A172 (cell line): ENCODE measurements at places on chromosomes 16 and 17. TPM values are rescaled to one million over a fixed set of nuclear protein-coding genes. Genes with fewer than 3 reads are reported as not detected.

GRCh38 chr16:52573365-52574299 is 26.7 kb upstream of the TOX3 start:
- DNase-seq: no peak

- peak; percentile 79 for DNase-seq
Observed at GRCh38 chr17:29376667-29377270, 13.4 kb upstream of the TAOK1 start.

CDC6 gene
- 85.1 and 87.9 TPM in 2 replicates for total RNA-seq

- DNase-seq: peak; percentile 83
Observed at GRCh38 chr17:21296097-21297025, 11.8 kb downstream of the MAP2K3 start.

TNS4 gene
- 0.02 and 0.14 TPM in 2 replicates for total RNA-seq

DNA sequence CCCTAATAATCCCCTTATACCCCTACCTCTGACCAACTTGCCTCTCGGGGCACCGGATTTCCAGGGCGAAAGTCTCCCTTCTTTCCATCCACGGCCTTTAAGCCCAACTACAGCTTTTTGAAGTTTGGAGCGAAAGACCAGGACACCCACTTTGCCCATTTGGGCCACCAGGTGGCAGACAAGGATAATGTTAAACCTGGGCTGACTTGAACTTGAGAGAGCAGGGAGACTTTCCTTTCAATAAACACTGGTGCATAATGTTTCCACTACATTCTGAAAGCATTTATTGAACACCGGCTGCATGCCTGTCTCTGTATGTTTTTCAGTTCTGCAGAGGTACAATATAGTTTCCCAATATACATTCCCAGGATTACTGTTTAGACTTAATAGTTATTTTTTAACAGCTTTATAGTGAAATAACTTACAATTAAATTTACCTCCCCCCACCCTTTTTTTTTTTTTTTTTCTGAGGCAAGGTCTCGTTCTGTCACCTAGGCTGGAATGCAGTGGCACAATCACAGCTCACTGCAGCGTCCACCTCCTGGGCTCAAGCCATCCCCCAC is 6.9 kb upstream of the CES3 start:
- peak; percentile 77 for DNase-seq

C16orf96 gene
- not detected in 2 replicates for total RNA-seq

GRCh38 chr17:8273884-8274444 is 14.5 kb upstream of the RANGRF start:
- DNase-seq: no peak

NEUROD2 gene
- total RNA-seq: not detected in 2 replicates

GINS2 gene
- 67.4 and 68.3 TPM in 2 replicates for total RNA-seq

NRN1L gene
- total RNA-seq: not detected in 2 replicates

PYDC1 gene
- not detected in 2 replicates for total RNA-seq

DNA sequence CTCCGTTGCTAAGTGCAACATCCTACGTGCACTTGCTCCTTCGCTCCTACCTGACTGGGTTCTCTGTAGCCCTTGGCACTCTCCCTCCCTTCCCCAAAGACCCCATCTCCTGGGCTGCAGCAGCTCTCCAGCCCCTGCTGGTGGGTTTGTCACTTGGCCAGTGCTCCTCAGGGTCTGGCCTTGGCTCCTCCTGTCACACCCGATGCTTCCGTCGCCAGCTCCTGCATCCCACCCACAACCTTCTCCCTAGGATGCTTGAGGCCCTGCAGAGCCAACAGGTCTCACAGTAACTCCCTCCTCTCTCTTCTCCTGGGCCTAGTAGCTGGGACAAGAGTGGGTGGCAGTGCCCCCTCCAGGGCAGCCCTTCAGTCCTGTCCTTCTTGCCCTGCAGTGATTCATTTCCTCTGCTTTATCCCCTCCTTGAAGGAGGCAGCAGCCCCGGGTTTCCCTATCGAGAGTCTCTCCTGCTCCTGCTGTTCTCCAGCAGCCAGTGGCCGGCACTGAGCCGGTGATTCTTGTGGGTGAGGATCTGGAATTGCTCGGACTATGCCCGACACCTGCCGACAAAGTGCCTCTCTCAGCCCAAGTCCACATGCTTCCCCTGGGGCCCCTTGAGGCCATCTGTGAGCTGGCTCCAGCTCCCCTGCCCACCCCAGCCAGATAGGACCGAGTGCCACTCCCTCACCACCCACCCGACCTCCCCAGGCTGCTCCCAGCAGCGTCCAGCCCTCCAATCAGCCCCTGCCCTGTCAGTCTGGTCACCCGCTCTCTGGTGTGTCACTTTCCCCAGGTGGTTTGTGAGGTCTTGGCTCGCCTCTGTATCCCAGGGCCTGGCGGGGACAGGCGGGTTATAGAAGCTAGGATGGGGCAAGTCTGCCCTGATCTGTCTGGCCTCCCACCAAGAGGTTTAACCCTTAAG is 3.8 kb downstream of the LITAFD start:
- peak; percentile 80 for DNase-seq

MLX gene
- 47.1 and 52.9 TPM in 2 replicates for total RNA-seq

NXPH3 gene
- total RNA-seq: 0.12 and 0.24 TPM in 2 replicates

DNA sequence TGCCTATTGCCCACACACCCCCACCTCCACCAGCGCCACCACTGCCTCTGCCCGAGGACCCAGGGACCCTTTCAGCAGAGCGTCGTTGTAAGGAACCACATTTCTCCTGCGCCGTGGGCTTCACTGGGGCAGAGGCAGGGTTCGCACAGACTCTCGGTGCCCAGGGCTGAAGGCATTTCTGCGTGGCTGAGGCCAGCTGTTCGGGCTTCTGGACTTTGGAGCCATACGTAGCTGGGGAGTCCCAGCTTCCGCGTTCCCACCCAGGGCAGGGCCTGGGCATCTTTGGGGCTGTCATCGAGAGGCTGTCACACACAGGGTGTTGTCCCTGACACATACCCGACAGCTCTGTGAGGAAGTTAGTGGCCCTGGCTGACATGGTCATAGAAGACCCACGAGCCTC is 16.0 kb upstream of the SMIM5 start:
- DNase-seq: no peak

GRCh38 chr17:20257008-20257407 is 210.3 kb downstream of the LGALS9B start:
- no peak for DNase-seq

GRCh38 chr17:20083156-20083859 is 74.1 kb downstream of the SPECC1 start:
- no peak for DNase-seq

LGALS9B gene
- not detected in 2 replicates for total RNA-seq

DNA sequence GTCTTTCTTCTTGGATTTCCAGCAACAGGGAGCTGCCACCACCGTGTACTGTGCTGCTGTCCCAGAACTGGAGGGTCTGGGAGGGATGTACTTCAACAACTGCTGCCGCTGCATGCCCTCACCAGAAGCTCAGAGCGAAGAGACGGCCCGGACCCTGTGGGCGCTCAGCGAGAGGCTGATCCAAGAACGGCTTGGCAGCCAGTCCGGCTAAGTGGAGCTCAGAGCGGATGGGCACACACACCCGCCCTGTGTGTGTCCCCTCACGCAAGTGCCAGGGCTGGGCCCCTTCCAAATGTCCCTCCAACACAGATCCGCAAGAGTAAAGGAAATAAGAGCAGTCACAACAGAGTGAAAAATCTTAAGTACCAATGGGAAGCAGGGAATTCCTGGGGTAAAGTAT is 389.0 kb downstream of the MAF start:
- DNase-seq: no peak

- DNase-seq: no peak
Observed at GRCh38 chr16:87740441-87740840, 25.3 kb downstream of the KLHDC4 start.

DNA sequence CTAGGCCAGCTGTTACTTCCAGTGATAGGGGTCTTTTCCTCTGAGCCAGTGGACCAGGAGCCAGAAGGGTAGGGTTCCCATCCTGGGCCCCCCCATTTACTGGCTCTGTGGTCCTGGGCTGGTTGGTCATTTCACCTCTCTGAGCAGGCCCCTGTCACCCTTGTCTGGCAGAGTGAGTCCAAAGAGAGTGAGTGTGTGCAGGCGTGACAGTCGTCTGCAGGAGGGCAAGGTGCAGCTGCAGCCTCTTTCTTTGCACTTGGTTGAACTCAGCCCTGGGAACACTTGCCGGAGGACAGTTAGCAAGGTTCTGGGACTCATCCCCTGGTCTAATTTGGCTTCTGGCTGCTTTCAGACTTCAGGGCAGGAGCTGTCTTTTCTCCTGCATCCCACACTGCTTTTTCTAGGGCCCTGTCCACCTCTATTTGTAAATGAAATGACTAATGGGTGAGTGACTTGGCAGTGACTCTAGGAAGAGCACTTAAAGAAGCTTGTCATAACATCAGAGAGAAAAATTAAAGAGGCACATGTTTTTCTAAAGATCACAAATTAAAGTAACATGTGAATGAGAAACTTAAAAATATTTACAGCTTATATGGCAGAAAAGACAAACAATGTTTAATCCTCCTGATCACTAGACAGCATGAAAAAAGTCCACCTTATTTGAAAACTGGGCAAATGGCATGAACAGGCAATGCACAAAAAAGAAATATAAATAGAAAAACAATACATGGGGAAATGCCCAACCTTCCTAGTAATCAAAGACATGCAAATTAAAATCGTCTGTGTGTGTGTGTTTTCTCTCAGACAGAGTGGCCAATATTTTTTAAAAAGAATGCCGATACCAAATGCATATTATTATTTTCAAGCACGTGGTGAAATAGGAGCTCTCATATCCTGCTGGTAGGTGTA is 137.5 kb downstream of the NTN1 start:
- no peak for DNase-seq

DNA sequence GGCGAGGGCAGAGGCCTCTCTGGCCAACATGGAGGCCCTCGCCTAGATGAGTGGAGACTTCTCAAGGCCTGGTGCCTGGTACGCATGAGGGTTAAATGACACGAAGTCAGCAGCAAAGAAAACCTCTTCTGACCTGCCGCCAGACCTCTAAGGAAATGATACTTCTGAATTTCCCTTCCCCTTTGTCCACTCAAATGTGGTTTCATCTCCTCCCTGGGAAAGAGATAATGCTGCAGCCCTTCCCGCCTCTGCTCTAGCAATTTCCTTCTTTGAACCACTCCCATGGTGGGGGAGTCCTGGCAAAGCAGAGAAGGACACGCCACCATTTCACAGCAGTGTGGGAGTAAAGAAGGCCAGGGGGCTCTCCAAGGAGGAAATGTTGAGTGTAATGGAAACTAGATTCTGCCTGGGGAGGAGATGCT is 65.7 kb upstream of the BCAR1 start:
- no peak for DNase-seq

- DNase-seq: peak; percentile 79
Observed at GRCh38 chr16:67235816-67236562, 9.1 kb downstream of the TMEM208 start.

DNA sequence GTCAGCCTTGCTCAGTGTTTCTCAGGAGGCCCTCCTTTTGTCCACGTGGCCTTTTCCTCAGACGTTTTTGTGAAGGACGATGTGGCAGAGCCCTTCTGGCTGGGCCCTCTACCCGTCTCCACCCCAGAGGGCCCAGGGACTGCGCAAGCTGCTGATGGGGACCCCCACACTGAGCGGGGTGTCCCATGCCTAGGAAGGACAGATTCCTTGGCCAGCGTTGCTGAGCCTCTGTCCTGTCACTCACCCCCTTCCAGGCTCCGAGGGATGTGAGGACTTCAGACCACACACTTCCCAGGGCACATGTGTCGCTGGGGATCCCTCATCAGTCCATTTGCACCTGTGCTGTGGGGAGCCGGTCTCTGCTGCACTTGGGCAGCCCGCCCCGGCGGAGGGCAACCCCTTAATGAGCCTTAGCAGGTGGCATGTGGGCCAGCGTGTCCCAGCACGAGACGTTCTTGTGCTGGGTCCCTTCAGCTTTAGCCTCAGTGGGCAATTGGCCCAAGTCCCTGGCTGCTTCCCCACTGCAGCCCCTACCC is 48.3 kb downstream of the NT5M start:
- no peak for DNase-seq

- peak; percentile 38 for DNase-seq
Observed at GRCh38 chr17:76252040-76252954, 12.0 kb upstream of the RNF157 start.

EVPLL gene
- not detected in 2 replicates for total RNA-seq

DNA sequence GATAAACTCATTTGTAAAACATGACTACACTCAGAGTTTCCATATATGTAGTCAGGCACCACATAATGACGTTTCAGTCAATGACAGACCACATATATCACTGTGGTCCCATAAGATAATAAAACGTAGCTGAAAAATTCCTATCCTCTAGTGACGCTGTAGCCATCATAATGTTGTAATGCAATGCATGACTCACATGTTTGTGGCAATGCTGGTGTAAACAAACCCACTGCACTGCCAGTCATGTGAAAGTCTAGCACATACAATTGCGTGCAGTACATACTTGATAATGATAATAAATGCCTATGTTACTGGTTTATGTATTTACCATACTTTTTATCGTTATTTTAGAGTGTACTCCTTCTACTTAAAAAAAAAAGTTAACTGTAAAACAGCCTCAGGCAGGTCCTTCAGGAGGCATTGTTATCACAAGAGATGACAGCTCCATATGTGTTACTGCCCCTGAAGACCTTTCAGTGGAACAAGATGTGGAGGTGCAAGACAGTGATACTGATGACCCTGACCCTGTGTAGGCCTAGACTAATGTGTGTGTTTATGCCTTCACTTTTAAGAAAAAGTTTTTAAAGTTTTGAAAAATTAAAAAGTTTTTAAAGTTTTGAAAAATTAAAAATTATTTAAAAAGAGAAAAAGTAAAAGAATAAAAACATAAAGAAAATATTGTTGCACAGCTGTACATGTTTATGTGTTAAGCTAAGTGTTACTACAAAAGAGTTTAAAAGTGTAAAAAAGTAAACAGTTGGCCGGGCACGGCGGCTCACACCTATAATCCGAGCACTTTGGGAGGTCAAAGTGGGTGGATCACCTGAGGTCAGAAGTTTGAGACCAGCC is 9.0 kb downstream of the STAT5B start:
- peak; percentile 89 for DNase-seq

BRIP1 gene
- 18.4 and 25.5 TPM in 2 replicates for total RNA-seq

DNA sequence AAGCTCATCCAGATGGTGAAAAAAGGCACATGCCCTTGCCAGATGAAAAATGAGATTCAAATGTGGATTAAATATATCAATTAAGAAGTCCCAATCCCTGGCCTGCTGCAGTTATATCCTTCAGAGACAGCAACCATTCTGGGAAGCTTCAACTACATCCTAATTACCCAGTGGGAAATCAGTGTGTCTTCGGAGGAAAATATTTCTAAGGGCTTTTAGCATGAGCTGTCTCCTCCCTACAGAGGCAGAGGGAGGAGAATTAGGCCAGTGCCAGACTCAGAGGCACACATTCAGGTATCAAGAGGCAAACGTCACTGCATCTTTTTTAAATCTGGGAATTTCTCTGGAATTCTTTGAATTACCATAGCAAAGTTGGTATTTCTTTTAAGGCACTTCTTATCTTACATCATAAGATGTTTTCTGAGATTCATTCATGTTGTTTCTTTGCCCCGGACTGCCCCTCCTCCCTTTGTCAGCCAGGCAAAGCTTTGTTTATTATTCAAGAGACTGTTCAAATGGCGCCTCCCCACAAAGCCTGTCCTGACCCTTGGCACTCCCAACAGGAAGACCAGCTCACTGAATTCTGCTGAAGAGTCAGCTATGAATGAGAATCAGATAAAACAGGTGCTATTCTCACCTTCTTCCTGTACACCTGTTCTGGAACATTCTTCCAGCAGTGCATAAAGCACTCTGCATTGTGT is 38.3 kb upstream of the SMPD3 start:
- DNase-seq: no peak

SOST gene
- total RNA-seq: 0.07 and 0.24 TPM in 2 replicates

CIBAR2 gene
- total RNA-seq: 1.2 TPM in 1 of 2 replicates, not detected in the other

- DNase-seq: no peak
Observed at GRCh38 chr16:9791556-9791955, 390.7 kb downstream of the GRIN2A start.

TP53I13 gene
- 64.1 and 68.5 TPM in 2 replicates for total RNA-seq

- DNase-seq: no peak
Observed at GRCh38 chr17:71446645-71447437, 674.0 kb upstream of the SOX9 start.
